Ecto neural progenitor cell (in vitro differentiated cells): ENCODE measurements at places on chromosomes 2 and 18.

DNA sequence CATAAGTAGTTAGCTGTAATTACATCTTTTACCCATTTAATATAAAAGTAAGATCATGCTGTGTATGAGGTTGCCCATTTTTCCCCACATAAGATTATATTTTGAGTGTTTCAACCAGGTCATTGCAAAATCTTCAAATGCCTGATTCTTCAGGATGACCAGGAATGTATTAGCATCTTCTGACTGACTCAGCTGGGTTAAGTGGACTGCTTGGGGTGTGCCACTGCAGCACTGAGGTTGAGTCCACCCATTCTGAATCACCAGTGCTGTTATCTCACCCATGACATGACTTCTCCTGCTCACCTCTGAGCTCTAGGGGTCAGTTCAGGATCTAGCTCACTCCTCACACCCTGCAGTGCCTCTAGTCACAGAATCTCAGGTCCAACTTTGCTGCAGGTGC lies 576.7 kb upstream of the ZEB2 start:
- no peak for DNase-seq

DNA sequence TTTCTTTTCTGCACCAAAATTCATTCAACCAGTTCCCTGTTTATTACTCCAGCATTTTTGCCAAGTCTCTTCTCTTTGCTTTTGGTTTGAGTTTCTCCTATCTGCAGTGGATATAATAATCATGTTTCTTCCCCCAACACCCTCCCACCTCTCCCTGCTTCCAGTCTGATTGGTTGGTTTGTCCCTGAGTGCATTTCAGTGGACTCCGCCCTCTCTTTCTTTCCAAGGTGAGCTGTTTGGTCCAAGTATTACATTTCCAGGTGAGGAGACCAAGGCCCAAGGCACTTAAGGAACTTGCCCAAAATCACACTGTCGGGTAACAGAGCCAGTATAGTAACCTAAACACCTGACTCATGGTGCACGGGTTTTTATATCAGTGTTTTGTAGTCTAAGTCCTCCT lies 17.7 kb downstream of the MRO start:
- DNase-seq: no peak

- no peak for DNase-seq
Observed at GRCh38 chr2:229126066-229126465, 145.0 kb downstream of the PID1 start.

- DNase-seq: no peak
Observed at GRCh38 chr18:76493213-76494161, 1.6 kb downstream of the ZNF516 start.

DNA sequence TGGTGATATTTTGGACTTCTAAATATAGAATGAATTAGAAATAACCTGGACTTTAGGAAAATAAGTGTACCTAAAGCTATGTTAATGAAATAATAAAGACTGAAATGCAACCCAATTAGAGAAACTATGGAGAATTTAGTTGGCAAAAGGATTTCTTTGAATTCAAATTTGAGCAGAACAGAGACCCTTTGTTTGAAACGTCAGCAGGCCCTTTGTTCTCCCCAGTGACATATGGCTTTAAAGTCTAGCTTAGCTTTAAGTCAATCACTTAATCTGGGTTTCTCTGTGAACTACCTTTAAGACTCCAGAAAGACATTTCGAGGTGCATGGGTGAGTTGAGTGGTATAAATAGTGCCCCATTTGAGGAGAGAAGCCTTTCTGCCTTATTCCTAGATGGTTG lies 130.5 kb upstream of the CREB1 start:
- DNase-seq: no peak

GRCh38 chr2:183253441-183254130 lies 129.3 kb downstream of the NUP35 start:
- DNase-seq: no peak

DNA sequence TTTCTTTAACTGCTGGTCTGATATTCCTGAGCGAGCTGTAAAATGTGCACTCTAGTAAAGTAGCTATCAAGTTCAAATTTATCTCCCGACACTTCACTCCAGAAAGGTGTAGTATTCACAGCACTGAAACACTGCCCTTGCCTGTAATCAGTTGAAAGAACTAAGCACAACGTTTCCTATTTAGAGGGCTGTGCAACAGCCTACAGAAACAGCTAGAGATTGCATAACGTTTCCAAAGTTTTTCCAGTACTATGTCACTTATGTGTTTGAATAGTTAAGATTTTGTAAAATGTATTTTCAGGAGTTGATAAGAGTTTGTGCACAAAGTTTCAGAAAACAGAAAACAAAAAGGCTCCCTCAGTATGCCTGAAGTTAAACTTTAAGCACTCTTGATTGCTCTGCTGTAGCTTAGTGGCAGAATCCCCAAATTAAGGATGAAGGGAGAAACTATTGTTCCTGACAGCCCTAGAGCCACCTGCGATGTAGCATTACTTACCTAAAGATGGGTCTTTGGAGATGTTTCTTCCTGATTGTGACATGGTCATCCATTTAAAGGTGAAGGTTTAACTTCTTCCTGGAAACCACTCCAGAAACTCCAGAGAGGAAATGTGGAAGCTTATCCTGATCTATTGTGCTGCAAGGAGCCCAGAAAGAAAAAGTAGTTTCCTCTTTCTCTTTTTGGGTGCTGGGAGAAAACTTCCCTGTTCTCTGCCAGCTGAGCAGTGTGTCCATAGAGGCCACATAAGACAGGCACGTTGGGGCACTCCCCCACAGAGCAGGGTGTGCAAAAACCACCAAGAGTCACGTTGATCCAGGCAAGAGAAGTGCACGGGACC lies 536 bp downstream of the PDE1A start:
- DNase-seq: no peak

GRCh38 chr2:65367524-65367923 lies 64.9 kb downstream of the SPRED2 start:
- DNase-seq: no peak

GRCh38 chr2:181779288-181780021 lies 99.1 kb upstream of the NEUROD1 start:
- DNase-seq: no peak

GRCh38 chr2:84201158-84201557 lies 257.9 kb downstream of the SUCLG1 start:
- no peak for DNase-seq
